ENCODE measurements at places on chromosomes 13 and 19. TPM values are rescaled to one million over a fixed set of nuclear protein-coding genes. Genes with fewer than 3 reads are reported as not detected.

Gene RNF225
- 0.92 TPM for total RNA-seq

Gene TGFBR3L
- 2.2 TPM for total RNA-seq

Gene TMIGD2
- total RNA-seq, result not detected

Gene RABAC1
- total RNA-seq, result 121 TPM

Gene NANOS2
- total RNA-seq, result 0.21 TPM

Gene MFSD12
- 48.2 TPM for total RNA-seq

Gene SLC1A6
- total RNA-seq, result 1.6 TPM

Gene MRPS12
- 43.9 TPM for total RNA-seq

Gene LGALS7B
- not detected for total RNA-seq

Gene FCAR
- not detected for total RNA-seq

Gene JSRP1
- 0.56 TPM for total RNA-seq

Gene NLRP12
- 2.9 TPM for total RNA-seq

Gene FUT3
- 0.34 TPM for total RNA-seq

Gene TSSK6
- total RNA-seq, result 2.9 TPM

Gene IZUMO2
- not detected for total RNA-seq

Gene WTIP
- total RNA-seq, result 43.9 TPM

Gene SIGLEC5
- not detected for total RNA-seq

Gene SMIM44
- not detected for total RNA-seq

Gene TMEM38A
- 3.7 TPM for total RNA-seq

Gene OBI1
- 28.3 TPM for total RNA-seq

Gene FSTL3
- 11.8 TPM for total RNA-seq

Gene ATP4A
- not detected for total RNA-seq

Gene LHB
- total RNA-seq, result not detected

Gene NMRK2
- total RNA-seq, result 46.8 TPM

Gene CYP4F2
- total RNA-seq, result not detected

Gene KLK14
- total RNA-seq, result 0.71 TPM

Gene UBE2L5
- total RNA-seq, result not detected

Gene UPK1A
- not detected for total RNA-seq

Gene ZNF524
- 4.9 TPM for total RNA-seq

Gene SOX1
- not detected for total RNA-seq

Gene OXGR1
- total RNA-seq, result 1.4 TPM

Gene ZNF99
- not detected for total RNA-seq

Gene AMER2
- 0.02 TPM for total RNA-seq

Gene RFPL4AL1
- not detected for total RNA-seq

Gene NXNL1
- not detected for total RNA-seq

Gene F7
- total RNA-seq, result 4.0 TPM

Gene CHST8
- total RNA-seq, result 2.5 TPM

Gene NKG7
- total RNA-seq, result not detected

Gene SIGLEC7
- not detected for total RNA-seq

Gene ZNF600
- 13.8 TPM for total RNA-seq

Gene PLPPR3
- total RNA-seq, result 110 TPM

Gene CGB2
- 0.57 TPM for total RNA-seq

Gene PRR22
- 3.6 TPM for total RNA-seq

Gene KASH5
- not detected for total RNA-seq

Gene ZNF491
- 2.1 TPM for total RNA-seq

Gene STOML3
- total RNA-seq, result not detected

Gene ZNF229
- 12.0 TPM for total RNA-seq

Gene NKPD1
- total RNA-seq, result 0.05 TPM

Data from endodermal cell (in vitro differentiated cells).